ENCODE measurements at places on chromosomes 13 and 19.

DNA sequence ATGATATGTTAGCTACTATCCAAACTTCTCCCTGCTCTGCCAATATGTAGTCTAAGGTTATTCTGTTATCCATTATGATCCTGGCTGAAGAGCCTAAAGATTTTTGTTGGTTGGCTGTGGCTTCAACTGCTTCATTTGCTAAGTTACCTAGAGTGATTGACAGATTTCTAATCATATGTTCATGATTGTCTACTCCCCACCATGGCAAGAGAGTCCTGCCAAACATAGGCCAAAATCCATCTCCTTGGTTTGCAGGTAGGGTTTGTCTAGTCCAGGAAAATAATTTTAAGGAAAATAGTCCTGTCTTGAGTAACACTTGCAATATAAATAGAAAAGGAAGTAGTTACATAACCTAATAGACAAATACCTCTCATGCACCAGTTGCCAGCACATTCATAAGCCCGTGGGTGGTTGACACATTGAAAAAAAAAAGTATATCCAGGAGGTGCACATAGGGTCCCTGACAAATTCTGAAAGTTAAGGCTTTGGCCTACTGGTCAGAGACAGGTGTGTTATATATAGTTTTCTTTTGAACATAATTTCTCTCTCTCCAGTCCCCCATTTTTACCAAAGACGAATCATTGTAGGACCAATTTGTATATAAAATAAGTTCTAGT is 5.4 kb upstream of the CBY2 start:
- DNase-seq = no peak

DNA sequence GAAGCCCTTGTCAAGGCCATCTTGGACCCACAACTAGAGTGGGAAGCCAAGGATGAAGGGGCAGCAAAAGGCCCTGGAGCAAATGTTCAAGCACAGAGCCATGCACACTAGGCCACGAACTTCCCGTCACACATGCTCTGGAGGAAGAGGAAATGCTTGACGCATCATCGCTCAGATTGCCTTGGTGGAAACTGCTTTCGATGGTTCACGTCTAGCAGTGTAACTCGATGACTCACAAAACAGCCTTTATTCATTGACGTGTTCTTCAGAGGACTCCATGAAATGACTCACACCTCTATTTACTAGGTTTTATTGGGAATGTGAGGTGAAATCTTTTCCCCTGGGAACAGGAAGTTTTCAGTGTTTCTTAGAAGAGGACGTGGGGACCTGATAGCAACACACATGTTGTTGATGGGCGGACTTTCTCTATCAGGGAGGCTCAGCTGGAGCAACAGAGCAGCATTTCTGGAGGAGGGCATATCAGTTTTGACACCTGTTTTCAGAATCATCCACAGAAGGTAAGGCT is 79.8 kb upstream of the FLT1 start:
- DNase-seq = peak; percentile 51

GRCh38 chr19:17322854-17323253 is 11.8 kb downstream of the ANO8 start:
- DNase-seq = no peak

DNA sequence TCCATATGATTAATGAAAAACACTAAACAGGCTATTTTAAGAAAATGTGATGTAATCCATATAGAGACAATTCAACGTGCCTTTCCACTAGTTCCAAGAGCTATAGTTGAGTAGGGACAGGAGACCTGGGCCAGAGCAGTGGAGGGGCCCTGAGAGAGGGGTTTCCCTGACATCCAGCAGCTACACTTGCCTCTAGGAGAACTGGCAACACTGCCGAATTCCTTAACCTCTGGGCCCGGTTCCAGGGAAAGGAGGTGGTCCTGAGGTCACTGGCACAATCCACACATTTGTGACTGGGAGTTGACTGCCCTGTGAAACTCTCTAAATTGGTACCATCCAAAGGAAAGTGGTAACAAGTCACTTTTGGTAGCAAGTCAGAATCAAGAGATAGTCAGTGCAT is 264.4 kb downstream of the DCLK1 start:
- DNase-seq = no peak

- DNase-seq = no peak
Measured at GRCh38 chr19:37979547-37980082, 72.6 kb downstream of the SIPA1L3 start.

DNA sequence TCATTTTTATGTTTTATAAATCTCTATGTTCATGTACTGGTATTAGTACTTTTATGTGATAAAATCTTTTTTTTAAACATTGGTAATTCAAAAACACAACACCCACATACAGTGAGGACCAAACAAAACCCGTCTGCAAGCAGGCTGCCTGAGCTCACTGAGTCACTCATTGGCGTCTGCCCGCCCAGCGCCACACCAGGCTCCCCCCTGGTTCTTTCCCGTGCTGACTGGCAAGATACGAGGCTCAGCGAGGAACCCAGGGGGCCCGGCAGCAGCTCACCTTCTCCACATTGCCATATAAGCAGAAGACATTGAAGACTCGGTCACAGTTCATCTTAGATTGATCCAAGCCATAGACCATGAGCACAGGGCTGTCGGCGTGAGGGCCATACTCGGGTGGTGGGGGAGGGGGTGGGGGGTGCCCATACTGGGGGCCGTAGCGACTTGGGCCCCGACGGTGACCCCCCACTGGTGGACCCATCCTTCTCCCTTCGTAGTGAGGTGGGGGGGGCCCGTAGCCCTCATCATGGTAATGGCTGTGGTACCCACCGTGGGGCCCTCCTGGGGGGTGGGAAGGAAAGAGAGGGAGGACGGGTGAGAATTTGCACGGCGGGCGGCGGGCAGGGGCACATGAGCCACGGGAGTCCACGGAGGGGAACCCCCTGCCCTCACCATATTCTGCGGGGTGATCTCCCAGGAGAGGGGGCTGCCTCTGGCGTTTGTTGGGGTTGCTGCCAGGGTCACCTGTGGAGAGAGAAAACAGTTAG is 8.4 kb upstream of the ECH1 start:
- no peak for DNase-seq

DNA sequence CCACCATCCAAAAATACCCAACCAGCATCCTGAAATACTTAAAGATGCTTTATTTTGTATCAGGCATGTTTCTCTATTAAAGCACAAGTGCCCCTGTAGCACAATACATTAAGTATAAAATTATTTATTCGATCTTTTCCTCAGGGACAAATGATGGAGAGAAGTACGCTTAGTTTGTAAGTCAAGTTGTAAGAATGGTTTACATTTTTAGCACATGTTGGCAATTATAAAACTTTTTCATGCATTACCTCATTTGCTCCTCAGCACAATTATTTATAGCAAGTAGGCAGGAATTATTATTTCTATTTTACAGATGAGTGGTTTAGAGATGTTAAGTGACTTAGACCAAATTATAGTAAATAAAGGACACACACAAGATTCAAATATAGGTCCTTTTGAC is 232.6 kb upstream of the HTR2A start:
- no peak for DNase-seq

GRCh38 chr13:106709522-106709921 is 141.6 kb upstream of the ARGLU1 start:
- DNase-seq = no peak
